ENCODE measurements at places on chromosomes 2 and 18. TPM values are rescaled to one million over a fixed set of nuclear protein-coding genes. Genes with fewer than 3 reads are reported as not detected.

DNA sequence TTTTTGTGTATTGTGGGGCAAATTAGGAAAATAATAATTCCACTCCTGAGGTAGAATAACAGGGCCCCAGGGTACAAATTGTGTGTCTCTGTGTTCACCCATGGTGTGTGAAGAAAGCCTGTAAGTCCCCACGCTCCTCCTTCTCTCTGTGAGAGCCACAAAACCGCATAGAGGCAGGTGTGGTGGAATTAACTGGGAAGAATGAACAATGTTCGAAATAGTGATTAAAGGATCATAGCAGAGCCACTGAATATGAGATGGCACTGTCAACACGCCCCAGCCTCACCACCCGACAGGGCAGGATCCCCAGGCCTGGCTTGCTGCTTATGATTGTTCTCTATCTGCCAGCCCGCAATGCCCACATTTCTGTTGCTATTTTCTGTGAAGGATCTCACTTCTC lies 14.1 kb downstream of the IL1RN start:
- DNase-seq = no peak

GRCh38 chr2:309954-310510 lies 22.1 kb upstream of the ALKAL2 start:
- no peak for DNase-seq

- DNase-seq = no peak
Measured at GRCh38 chr2:196205011-196205766, 33.8 kb upstream of the STK17B start.

DNA sequence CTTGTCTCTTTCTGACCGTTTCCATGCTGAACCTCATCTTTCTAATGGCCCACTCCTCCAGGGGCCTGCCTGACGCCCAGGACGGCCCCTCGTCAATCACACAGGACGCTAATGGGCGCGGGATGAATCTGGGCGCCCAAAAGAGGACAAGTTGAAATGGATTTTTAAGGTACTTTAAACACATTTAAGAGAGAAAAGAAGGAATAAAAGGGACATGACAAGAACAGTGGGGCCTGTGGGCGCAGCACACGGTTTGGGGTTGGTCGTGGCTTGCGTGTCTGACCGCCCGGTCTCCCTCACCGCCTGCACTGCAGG lies 607 bp upstream of the UBE2F start:
- no peak for DNase-seq

RASGRP3 gene
- total RNA-seq = 53.8 TPM

GPR45 gene
- total RNA-seq = not detected

- DNase-seq = no peak
Measured at GRCh38 chr2:230564805-230565779, 147.6 kb upstream of the CAB39 start.

THUMPD2 gene
- 5.9 TPM for total RNA-seq

UGT1A7 gene
- not detected for total RNA-seq

DNA sequence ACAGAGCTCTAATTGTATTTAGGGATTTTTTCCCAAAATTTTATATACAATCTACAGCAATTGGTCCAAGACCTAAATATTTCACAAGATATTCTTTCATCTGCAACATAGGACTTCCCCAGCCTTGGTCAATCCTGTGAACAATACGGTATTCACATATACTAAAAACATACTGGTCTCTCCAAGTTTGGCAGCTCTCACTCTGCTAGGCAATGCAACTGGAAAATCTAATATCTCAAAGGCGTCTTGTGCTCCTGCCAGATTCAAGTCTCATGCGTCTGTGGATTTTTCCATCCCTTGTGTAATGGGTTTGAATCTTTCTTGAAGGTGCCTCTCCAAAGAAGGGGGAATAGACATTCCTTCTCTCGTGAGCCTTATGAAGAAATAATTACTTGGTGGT lies 27.4 kb upstream of the MBOAT2 start:
- no peak for DNase-seq

- peak; percentile 41 for DNase-seq
Measured at GRCh38 chr2:217685255-217685605, 317.6 kb downstream of the TNS1 start.

GRCh38 chr2:235553291-235553690 lies 59.4 kb downstream of the AGAP1 start:
- DNase-seq = no peak

DNA sequence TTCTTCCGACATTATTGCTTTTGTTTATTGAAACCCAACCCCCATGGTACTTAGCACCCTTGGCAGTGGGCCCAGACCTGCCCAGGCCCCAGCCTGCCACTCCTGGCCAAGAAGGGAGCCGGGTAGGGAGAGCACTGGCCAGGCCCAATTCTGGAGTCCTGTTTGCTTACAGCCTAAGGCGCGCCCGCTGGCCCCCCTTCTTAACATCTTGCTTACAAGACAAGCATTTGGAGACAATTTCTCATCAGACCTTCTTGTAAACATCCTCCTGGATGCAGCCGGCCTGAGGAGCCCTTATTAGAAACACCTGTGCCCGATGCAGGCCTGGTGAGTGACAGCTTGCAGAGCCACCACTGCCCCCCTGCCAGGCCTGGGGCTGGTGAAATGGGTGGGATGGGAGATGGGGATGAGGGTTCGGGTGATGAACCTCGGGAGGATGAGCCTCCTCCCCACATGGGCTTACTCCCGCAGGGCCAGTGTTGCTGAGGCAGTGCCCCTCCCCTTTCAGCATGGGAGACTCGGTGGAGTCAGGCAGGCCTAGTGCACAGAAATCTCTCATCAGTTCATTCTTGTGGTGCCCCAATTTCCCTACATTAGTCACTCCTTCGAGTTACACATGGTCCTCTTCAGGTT lies 217.5 kb downstream of the CYP26B1 start:
- DNase-seq = peak; percentile 48

AP1S3 gene
- 0.50 TPM for total RNA-seq
